ENCODE measurements at places on chromosomes 1 and 21.

DNA sequence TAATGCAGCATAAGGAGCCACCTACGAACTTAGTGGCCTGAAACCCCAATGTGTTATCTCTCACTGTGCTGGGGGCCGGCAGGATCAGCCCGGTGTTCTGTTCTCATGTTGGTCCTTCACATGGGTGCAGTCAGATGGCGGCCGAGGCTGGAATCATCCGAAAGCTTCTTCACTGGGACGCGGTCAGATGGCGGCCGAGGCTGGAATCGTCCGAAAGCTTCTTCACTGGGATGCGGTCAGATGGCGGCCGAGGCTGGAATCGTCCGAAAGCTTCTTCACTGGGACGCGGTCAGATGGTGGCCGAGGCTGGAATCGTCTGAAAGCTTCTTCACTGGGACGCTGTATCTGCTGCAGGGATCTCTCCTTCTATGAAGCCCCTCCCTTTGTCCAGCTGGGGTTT, 12.6 kb upstream of the PCBP3 start:
- DNase-seq: no peak

DNA sequence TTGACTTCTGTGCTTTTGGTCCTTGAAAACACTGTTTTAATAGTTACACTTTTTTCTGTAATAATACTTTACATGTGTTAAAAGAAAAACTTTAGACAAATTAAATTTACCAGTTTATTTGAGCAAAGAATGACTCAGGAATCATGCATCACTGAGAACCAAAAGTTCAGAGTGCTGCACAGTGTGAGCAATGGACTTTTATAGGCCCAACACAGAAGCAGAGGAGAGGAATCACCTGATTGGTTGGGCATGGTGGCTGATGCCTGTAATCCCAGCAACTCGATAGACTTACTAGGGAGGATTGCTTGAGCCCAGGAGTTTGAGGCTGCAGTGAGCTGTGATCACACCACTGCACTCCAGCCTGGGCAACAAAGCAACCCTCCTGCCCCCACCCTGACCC, 29.3 kb downstream of the ZNF648 start:
- DNase-seq: no peak

- DNase-seq: no peak
These were observed 6.2 kb downstream of the SLC6A9 start for GRCh38 chr1:44024903-44025525.

DNA sequence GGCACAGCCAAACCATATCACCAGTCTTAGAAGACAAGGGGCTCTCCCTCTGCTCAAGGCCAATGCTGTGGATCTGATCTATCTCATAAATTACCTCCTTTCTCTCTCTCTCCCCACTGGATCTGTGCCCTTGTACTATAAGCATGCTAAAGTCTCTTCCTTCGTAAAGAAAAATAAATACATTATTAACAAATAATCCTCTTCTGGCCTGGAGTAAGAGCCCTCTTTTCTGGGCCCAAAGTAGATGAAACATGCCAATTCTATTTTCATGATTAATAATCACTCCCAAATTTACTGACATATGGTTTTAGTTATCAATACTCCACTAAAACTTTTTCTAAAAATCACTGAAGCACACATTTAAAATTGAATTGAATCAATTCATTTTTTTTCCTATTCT, 889.7 kb downstream of the ADGRL2 start:
- DNase-seq: no peak

DNA sequence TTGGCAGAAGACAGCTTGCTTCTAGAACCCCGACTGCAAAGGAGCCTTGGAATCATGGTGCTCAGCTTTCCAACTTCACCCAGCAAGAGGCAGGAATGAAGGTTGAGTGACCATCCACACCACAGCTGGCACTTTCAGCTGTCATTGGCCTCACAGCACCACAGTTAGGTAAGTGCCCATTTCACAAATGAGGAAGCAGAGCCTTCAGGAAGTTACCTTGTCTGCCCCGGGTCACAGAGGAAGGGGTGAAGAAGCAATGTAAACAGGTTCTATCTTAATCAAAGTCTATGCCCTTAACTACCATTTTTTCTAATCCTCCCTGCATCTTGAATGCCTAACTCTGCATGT, 156.0 kb downstream of the GLUL start:
- DNase-seq: no peak

- DNase-seq: no peak
These were observed 90.4 kb downstream of the KCNK1 start for GRCh38 chr1:233704170-233704897.

DNA sequence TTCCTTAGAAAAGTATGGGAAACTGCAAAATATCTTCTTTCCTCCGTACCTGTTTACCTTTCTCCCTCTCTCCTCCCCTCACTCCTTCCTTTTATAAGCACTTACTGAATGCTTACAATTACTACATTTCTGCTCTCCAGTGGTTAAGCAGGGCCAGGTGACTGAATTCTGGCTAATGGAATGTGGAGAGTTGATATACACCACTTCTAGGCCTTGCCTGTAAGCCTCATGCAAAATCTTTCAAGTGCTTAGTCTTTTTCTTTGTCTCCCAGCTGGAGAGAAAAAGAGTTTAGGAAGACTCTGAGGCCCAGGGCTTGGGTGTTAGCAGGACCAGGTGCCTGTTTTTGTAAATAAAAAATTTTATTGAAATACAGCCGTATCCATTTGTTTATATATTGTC, 77.7 kb upstream of the CACNA1E start:
- DNase-seq: no peak

All from effector memory CD8-positive, alpha-beta T cell (primary cell).